B cell (primary cell): ENCODE measurements at places on chromosomes 2 and 18. TPM values are rescaled to one million over a fixed set of nuclear protein-coding genes. Genes with fewer than 3 reads are reported as not detected.

GRCh38 chr2:125721072-125721721 lies 934.8 kb upstream of the GYPC start:
- DNase-seq: no peak

DNA sequence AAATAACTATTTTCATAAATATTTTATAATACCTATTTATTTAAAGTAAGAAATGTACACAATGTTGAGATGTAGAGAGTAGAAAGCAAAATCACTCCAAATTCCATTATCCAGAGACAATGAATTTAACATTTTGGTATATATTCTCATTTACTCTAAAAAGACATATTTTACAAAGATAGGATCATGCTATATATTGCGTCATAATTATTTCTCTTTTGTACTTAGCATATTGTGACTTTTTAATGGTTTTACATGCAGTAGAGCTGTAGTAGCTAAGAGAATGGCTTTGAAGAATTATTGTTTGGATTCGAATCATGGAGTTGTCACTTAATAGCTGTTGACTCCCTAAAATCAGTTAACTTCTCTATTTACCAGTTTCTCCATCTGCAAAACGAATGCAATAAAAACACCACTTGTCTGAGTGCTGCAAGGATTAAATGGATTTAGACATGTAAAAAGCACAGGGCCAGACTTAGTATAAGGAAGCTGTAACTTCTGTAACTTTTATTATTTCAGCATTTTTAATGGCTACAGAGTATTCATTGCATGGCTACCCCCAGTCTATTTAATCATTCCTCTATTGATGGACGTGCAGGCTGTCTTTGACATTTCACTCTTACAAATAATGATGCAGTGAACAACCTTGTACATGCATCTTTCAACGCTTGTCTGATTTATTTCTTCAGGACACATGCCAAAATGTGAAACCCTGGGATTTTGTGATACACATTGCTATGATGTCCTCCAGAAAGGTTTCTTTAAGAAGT lies 33.2 kb downstream of the KCNS3 start:
- no peak for DNase-seq

DNA sequence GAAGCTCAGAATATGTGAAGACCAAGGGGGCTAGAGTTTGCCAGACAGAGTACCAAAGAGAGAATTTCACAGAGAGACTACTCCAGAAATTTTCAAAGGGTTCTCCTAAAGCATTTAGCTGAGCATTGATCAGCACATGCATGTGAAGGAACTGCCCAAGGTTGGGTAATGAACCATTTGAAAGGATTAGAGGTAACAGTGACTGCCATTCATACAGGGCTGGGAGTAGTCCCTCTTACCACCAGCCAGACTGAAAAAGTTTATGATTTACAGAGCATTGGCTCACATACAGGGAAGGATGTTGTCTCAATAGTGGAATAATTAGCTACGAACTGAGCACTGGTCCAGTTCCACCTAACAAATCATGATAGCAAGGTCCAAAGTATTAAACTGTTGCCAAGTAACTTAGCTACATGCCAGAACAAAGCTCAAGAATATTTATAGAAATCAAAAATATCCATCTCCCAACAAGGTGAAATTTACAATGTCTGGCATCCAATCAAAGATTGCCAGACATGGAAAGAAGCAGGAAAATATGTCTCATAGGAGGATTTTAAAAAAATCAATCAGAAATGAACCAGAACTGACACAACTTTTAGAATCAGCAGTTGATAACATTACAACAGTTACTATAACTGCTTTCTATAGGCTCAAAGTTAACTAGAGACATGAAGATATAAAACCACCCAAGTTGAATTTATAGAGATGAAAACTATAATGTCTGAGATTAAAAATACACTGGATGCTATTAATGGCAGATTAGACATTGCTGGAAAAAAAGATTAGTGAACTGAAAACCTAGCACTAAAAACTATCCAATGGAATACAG lies 25.7 kb upstream of the RNF103 start:
- no peak for DNase-seq

GRCh38 chr2:11858883-11859282 lies 112.5 kb downstream of the LPIN1 start:
- no peak for DNase-seq

- no peak for DNase-seq
Observed at GRCh38 chr2:111100087-111100764, 20.5 kb upstream of the BCL2L11 start.

GRCh38 chr2:149164827-149165226 lies 126.3 kb downstream of the LYPD6B start:
- no peak for DNase-seq

DNA sequence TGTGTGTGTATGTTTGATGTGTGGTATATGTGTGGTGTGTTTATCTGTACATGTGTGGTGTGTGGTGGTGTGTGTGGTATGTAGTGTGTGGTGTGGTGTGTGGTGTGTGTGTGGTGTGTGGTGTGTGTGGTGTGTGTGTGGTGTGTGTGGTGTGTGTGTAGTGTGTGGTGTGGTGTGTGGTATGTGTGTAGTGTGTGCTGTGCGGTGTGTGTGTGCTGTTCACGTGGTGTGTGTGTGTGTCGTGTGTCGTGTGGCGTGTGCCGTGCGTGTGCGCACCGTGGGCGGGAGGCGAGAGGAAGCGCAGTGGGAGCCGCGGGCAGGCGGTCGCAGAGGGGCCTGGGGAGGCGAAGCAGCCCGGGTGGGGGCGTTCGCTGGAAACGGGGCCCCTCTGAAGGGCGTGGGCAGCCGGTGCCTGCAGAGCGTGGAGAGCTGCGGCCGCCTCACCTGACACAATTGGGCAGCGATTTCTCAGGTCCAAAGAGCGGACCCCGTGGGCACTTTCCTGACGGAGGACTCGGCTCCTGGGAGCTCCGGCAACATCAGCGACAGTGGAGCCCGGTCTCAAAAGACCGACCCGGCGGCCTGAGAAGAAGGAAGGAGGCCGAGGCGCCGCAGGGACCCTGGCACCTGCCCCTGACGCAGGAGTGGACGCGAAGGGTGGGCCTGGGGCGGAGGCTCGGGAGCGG lies 741.1 kb upstream of the SALL3 start:
- no peak for DNase-seq

GRCh38 chr2:197207106-197207505 lies 103.5 kb downstream of the ANKRD44 start:
- no peak for DNase-seq

GRCh38 chr18:75227535-75228296 lies 17.1 kb downstream of the TSHZ1 start:
- no peak for DNase-seq

DNA sequence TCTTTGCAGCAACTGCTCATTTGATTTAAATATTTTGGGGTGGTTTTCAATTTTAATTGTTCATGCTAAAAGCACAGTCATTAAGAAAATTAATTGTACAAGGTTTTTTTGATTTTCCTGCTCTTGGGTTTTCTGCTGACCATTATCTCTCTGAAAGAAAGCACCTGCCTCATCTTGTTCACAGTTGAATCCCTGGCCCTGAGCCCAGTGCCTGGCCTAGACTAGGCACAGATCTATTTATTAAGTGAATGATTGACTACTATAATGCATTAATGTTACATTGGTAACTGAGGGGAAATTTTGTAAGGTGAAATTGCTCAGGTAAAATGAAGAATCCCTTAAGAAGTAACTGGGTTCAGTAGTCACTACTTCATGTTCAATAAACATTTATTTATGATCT lies 22.0 kb downstream of the IL1RL2 start:
- no peak for DNase-seq

- DNase-seq: no peak
Observed at GRCh38 chr18:23355206-23355605, 97.9 kb upstream of the RIOK3 start.

DNA sequence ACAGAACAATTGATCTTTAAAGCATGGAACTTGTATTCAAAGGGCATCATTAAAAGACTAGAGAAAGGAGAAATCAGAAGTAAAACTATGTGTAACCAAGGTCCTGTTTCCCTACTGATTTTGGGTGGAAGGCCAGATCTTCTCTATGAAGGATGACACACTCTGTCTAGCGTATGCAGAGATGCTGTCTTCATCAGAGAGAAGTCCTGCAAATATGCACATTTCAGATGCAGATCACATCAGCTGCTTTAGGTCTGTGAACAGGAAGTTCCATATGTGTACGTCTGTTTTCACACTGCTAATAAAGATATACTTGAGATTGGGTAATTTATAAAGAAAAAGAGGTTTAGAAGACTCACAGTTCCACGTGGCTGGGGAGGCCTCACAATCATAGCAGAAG lies 857.3 kb downstream of the CNTNAP5 start:
- DNase-seq: no peak

GRCh38 chr2:154556146-154556545 lies 142.3 kb upstream of the KCNJ3 start:
- no peak for DNase-seq

DNA sequence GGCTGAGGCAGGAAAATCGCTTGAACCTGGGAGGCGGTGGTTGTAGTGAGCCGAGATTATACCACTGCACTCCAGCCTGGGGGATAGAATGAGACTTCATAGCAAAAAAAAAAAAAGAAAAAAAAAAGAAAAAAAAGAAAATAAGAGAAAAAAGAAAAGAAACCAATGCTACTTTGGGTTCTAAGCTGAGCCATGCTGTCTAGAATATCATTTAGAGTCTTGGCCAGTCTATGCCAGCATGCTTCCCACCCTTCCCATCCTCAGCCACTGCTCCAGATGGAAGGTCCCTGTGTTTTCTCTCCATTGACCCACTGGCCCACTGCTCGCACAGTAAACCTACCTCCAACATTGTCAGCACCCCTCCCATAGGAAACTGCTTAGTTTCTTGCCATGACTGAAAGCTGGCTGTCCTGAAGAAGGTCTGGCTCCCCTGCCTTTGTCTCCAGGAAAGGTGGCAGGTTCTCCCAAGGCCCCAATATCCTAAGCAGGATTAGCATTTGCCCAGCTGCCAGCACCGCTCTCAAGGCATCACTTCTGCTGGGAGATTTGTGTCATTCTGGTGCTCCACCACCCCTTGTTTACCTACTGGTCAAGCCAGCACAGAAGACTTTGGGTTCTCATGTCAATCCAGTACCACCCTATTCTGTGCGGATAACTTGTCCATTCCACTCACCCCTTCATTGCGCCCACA lies 47.3 kb upstream of the PAPOLG start:
- DNase-seq: no peak

- DNase-seq: no peak
Observed at GRCh38 chr2:128538396-128538795, 219.7 kb upstream of the HS6ST1 start.

DNA sequence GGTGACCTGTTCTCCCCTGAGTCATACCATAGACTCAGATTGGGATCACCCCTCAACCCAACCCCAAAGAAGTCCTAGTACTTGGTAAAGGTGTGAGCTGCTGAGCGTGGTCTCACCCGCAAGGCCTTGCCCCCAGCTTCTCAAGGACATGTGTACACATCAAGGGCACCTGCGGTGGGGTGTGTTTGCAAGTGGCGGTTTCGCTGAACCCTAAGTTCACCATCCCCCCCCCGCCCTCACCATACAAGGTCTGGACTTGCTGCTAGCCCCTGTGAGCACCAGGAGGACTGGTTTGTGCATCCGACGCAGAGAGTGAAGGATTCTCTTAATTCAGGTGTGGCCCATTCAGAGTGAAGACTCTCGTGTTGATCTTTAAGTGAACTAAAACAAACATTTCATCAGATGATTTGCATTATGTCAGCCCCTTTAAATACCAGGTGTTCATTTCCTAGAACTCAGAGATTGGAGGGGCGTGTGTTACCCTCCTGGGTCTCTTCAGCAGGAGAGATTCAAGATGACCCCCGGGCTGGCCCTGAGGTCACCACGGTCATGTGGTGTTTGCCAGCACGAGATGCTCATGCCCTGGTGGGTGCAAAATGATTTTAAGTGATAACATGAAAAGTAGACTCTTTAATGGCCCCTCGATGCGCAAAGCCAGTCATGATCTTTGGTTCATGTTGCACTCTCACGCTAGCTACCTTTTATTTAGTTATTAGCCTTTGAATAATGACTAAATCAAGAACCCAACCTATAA lies 27.8 kb downstream of the MTERF4 start:
- DNase-seq: no peak

DNA sequence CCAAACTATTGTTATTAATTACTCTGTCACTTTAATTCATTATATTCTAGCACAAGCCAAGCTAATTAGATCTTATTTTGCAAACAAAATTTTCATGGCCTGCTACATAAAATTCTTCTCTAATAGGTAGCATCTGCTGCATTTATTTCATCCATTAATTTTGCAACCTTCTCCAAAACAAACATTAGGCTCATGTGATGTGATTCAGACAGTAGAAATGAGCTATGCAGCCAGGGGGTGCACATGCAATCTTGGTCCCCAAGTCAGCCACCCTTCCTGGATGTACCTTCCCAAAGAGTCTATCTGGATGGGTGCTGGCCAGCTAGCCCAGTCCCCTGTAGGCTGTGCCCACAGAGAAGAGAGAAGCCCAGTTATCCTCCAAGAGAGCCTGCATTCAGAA lies 242.1 kb upstream of the OSR1 start:
- no peak for DNase-seq

GRCh38 chr2:177275743-177276055 lies 11.2 kb upstream of the NFE2L2 start:
- DNase-seq: no peak

DNA sequence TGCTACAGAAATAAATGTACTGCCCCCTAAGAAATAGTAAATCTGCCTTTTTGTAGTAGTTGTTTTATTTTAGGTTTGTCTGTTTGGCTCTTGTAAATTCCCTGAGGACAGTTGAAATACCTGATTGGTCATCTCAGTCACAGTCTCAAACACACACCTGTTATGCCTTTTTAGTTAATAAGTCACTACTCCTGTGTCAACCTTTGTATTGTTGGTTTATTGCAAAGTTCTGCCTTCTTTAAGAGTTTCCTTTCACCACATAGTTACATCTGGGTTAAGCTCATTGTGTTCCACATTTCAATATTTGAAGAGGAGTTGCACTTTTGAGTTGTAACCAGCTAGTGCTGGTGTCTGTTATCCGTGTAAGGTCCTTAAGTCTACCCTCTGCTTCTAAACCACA lies 198.7 kb downstream of the CCDC85A start:
- no peak for DNase-seq

GRCh38 chr18:31538837-31539236 lies 40.9 kb downstream of the DSG2 start:
- DNase-seq: no peak

Gene TPGS2
- total RNA-seq: 50.9 and 53.7 TPM in 2 replicates

Gene SH3YL1
- total RNA-seq: 48.4 and 55.4 TPM in 2 replicates

Gene CTLA4
- 0.30 and 1.1 TPM in 2 replicates for total RNA-seq

Gene NT5DC4
- 2.0 and 10.3 TPM in 2 replicates for total RNA-seq

Gene CNNM3
- total RNA-seq: 52.1 and 54.7 TPM in 2 replicates

Gene VWC2L
- total RNA-seq: not detected in 2 replicates

Gene SLC19A3
- not detected in 2 replicates for total RNA-seq

Gene LINC00305
- not detected in 2 replicates for total RNA-seq

Gene IL36RN
- not detected in 2 replicates for total RNA-seq

Gene IFIH1
- total RNA-seq: 54.8 and 59.7 TPM in 2 replicates
